ENCODE measurements at places on chromosomes 1 and 21.
A peak's percentile ranks its signal among the peaks of the same experiment; 100 is the strongest.

- DNase-seq: no peak
Measured at GRCh38 chr1:32705516-32705915, 2.9 kb upstream of the SYNC start.

DNA sequence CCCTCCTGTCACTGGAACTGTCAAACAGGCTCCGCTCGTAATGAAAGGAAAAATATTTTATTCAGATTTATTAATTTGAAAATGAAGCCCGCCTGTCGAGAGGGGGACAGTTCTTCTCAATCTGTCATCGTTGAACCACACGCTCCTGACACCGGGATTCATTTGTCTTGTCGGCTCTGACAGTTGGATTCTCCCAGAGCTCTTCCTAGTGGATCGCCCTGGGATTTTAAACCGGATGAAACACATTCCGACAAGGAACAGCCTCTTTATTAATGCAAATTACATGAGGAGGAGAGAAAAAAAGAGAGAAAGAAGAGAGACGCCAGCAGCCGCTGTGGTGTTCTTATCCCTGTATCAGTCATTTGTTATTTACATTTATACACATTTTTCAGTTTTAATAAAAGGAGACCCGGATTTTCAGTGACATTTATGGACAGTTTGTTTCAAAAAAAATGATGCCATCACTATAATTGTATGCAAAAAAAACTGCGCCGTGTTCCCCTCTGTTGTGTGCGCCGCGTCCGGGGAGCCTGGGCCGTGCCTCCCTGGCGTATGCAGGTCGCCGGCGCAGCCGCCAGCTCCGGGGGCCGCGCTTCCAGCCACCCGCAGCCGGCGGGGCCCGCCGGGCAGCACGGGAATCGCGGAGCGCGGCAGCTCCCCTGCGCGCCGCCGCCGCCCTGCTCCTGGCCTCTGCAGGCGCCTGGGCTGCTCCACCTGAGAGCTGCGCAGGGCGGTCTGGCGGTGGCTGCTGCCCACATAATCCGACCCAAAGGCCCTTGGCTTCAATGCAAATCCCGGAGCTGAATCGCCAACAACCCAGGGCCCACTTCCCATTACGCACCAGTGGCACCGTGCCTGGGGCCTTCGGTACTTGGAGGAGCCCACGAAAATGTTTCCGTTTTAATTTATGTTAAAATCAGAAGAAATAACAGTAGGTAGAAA, 237.9 kb upstream of the PBX1 start:
- DNase-seq: no peak

GRCh38 chr1:22804969-22805671, 94.5 kb downstream of the EPHB2 start:
- no peak for DNase-seq

- DNase-seq: no peak
Measured at GRCh38 chr21:35428489-35428888, 379.4 kb upstream of the RUNX1 start.

GRCh38 chr1:222975472-222976122, 160.8 kb downstream of the DISP1 start:
- no peak for DNase-seq

GRCh38 chr1:16215882-16216753, 3.7 kb upstream of the ARHGEF19 start:
- DNase-seq: peak; percentile 87

DNA sequence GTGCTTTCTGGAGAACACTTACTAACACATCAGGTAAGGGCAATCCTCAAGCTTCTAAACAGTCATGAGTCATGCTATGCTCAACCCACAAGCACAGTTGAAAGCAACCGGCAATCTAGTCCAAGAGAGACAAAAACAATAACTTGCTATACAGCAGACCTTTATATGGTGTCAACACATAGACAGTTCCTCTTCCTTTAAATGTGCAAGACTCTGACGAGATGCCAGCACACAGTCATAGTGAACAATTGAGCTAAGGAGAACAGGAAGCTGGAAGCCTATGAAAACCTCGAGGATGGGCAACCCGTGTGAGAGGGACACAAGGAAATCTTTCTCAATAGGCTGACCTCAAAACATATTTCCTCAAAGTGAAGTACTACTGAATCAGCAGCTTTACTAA, 5.3 kb downstream of the ADIPOR1 start:
- DNase-seq: peak; percentile 43

DNA sequence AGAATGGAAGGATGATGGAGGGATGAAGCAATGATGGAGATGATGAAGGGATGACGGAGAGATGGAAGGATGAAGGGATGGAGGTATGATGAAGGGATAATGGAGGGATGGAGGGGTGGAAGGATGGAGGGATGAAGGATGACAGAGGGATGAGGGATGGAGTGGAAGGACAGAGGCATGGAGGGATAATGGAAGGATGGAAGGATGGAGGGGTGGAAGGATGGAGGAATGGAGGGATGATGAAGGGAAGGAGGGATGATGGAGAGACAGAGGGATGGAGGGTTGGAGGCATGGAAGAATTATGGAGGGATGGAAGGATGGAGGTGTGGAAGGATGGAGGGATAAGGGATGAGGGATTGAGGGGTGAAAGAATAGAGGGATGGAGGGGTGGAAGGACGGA, 62.8 kb downstream of the KCNAB2 start:
- no peak for DNase-seq
